ENCODE measurements at places on chromosomes 4 and X.

DNA sequence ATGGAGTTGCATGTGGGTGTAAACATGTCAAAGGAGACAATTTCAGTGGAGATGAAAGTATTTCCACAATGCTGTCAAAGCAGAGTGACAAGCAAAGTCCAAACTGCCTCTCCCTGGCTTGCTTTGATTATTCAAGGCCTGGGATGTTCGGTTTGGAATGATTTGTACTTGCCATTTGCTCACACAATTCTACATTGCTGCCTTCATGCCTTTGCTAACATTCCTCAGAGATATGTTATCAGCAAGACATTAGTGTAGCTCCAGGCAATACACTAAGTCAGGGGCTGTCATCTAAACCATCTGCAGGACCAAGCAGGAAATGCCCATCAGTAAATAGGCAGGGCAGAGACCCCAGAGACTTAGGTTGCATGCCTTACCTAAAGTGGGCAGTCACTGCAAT is 79.6 kb upstream of the C1QTNF7 start:
- no peak for DNase-seq

DNA sequence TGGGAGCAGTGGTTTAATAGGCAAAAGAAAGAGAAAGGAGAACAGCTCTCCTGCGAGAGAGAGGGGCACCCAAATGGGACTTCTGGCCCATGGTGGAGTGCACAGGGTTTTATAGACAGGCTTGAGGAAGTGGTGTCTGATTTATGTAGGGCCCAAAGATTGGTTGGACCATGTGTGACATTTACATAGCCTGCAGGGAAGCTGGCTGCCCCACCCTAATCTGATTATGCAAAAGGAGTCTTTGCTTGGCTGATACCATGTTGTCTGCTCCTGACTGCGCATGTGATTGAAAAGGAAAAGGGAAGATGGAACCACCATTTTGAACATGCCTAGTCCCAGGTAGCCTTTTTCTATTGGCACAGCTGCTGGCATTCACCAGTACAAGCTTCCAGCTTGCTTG is 100.0 kb upstream of the DIPK2B start:
- no peak for DNase-seq

DNA sequence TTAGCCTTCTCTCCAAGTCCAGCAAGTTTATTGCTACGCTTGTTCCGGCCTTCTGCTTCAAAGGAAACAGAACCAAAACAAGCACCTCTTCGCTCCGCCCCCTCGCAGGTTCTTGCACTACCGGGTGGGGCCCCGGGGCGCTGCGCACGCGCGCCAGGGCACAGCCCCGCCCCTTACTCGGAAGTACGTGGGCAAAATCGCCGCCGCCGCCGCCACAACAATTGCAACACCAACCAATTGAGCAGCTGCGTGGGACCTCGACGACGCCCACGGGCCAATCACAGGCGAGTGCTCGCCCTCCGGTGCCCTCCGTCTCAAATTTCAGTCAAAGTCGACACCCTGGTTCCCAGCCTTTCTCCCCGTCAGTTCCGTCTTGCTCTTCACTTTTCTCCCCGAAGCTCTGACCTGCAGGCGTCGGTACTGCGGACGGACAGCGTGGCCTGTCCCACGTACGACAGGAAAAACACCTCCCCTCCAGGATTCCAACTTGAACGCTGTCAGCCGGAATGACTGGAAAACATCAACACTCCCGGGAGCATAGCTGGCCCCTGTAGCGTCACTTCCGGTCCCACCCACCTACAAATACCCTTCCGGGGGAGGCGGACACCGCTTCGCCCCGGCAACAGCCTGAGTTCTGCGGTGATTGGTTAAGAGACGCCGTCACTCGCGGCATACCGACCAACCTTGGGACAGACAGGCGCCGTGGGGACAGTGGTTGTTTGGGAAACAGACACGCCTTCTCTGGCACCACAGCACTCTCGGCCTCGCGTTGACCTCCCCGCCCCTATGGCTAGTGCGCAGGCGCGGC is 624 bp upstream of the OTUD5 start:
- DNase-seq: peak; percentile 98

DNA sequence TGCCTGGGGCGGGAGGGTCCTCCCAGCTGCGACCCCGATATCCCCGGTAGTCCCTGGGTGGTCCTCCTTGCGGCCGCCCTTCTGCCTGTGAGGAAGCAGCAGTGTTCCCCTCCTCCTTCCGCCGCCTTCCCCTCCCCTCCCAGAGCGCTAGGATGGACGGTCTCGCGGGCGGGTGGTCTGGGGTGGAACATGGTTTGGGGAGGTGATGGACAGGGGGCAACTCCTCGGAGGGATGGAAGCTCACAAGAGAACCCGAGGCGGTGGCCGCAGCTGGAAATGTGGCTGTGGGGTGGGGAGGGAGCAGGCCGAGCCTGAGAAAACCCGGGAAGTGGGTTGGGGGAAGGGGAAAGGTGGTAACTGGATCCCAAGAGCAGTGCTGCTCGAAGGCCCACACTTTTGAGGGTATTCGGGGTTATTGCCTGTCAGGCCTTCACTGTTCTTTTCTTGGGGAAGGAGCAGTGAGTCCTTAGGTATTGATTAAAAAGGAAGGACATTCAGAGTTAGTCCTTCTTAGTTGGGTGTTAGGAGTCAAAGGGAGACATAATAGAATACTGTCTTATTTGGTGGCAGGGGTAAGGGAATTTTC is 581 bp downstream of the UBE2K start:
- peak; percentile 37 for DNase-seq

DNA sequence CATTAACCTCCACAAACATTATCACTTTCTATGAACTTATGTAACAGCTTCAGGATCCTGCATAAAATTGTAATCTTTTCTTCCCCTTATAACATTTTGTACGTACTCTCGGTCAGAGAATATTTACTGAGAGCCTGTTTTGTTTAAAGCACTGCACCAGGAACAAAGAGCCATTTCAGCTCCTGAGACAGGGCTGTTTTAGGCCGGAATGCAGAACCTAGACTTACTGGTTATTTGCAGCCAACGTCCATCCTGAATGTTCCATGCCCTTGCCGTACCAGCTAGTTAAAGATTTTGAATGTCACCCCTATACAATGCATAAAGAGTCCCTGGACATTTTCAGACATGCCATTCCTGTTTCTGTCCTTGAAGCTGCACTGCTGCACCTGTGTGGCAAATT is 248.8 kb downstream of the PCDH7 start:
- no peak for DNase-seq

GRCh38 chr4:188032583-188032982 is 37.0 kb downstream of the ZFP42 start:
- DNase-seq: no peak

DNA sequence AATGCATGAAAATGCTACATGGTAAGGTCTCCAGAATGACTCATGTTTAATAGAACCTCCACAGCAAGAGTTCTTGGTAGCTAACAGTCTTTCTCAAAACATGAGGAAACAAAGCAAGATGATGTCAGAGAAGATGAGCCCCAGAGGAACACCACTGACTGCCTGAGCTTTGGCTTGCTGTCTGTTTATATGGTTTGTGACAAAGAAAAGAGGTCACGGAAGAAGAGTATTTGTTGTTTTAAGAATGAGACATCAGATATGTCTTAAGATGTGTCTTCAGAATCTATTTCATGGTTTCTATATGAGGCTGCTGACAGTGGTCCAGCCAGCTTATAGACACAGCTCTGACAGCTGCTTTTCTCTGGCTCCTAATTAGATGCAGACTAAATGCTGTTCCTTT is 18.8 kb upstream of the AREG start:
- peak; percentile 91 for DNase-seq

- DNase-seq: no peak
Observed at GRCh38 chr4:150609131-150609530, 27.2 kb downstream of the MAB21L2 start.

DNA sequence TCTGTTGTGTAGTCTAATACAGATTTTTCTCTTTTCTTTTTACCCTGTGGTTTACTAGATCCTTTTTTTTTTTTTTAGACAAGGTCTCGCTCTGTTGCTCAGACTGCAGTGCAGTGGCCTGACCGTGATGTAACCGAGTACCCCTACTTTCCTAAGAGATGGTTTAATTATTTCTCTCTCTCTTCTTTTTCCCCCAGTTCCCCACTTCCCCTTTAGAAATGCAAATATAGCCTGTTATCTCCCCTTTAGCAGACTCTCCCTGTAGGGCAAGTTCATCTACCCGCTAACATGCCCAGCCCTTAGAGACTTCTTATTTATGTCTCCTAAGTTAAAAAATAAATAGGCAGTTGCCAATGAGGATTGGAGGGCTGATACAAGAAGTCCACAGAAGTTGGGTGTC is 4.5 kb downstream of the SNX25 start:
- DNase-seq: no peak

- no peak for DNase-seq
Observed at GRCh38 chr4:171896426-171896825, 83.2 kb downstream of the GALNTL6 start.

DNA sequence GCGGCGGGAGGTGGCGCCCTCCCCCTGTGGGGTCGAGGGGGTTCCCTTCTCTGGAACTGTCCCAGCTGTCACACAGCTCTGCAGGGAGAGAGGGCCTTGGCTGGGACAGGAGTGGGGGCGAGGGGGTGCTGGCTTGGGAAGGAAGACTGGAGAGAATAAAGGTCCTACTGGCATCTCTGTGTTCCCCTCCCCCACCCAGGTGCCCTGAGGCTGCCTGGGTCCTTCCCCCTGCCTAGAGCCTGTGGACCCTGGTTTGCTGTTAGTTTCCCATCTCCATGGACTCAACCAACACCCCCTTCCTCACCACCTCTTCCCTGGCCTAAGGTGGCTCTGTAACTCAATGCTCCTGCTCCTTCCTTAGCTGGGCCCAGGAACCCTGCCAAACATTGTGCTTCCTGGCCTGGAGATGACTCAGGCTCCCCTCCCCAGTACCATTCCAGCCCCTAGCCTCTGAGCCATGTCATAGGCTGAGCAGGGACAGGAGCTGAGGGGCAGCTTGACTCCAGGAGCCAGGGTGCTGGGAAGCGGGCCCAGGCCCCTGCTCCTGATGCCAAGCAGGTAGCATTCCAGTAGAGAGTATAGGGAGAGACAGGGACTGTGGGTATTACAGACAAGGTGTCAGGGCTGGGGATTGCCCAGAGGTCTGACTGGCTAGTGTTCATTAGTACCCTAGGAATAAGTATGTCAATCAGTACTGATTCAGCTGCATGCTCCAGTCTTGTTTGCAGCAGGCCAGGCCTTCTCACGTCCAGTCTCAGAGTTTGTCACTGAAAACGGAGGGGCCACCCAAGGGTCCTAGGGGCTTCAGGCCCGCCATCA is 100.7 kb downstream of the EFNB1 start:
- DNase-seq: peak; percentile 81

DNA sequence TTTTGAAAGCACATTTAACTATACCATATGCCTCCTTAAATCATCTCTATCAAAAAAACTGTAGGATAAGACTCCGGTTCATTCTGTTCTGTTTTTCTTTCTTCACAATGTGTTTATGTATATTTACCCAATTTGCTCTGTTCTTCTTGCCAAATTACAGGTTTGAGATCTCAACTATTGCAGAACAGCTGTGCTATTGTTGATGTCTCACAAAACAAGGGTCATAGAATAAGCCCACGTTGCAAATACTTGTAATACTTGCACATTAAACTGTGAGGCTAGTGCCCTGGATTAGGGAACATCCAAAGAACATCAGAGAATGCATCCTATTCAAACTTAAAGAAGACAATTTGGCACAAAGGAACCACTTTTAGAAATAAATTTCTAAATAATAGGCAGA is 45.4 kb downstream of the ANTXR2 start:
- DNase-seq: no peak

DNA sequence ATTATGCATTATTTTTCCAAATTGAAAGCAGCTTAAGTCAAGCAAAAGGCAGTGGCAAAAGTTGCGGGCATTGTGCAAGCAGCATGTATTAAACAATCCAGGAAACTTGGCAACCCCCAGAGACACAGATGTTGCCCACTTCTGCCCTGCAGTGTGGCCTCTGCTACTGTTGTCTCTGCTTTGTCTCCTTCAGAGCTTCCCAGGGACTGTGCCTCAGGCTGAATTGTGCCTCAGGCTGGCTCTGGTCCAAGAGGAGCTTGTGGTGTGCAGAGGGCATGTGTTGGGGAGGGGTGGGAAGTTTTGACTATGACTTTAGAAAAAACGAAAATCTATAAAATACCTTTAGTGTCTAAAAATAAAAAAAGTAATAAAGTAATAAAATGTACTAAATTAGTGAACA is 201.4 kb downstream of the CCSER1 start:
- peak; percentile 27 for DNase-seq

DNA sequence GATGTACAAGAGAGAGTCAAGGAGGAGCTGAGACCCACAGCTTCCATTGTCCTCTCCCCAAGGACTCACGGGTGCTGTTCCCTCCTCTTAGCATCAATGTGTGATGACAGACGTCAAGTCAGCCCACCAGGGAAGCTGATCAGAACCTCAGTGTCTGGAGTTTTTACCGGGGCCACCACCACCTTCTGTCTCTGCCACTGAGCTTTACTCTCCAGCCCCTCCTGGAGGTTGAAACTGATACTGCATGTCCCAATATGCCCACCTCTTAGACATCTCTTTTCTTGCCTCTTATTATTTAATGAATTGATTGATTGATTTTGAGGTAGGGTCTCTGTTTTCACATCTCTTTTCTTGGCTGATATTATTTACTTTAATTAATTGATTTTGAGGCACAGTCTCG is 10.3 kb upstream of the AKAP17A start:
- peak; percentile 20 for DNase-seq
